ENCODE measurements at places on chromosomes 12 and 14.
A peak's percentile ranks its signal among the peaks of the same experiment; 100 is the strongest.

DNA sequence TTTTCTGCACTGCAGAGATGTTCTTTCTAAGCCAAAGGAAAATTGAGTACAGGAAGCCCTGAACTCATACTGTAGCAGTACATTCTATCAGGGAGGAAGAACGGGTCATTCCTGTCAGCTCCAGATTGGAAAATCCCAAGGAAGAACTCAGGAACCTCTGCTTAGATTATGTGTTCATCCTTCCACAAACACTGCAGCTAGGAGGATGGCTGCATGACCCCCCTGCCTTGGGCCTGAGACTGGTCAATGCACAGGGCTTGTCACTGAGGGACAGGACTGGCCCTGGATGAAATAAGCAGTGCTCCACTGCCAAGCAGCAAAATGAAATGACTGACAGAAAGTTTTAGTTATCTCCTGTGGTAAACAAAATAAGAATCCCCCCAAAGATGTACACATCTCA is 1406.8 kb upstream of the TMEM132C start:
- no peaks in the 10 kb centered on the region for H3K36me3 ChIP-seq
- peaks cover 11% of the 10 kb centered on the region for H3K27me3 ChIP-seq
- H3K27ac ChIP-seq = no peak overlapping the region

DNA sequence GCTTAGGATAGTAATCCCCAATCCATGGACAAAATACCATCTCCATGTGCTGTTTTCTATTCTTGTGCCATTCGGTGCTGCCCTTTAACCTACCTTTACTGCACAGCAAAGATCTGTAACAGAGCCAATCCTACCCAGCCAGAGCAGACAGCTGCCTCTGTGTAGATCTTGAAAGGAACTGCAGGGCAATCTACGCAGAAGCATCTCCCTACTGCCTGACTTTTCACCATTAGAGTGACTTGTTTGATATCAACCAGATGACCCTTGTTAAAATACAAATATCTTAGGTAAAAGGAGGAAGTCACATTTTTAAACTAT is 33.9 kb upstream of the PPM1A start:
- no peaks in the 10 kb centered on the region for H3K4me1 ChIP-seq
- DNase-seq = no peak
- H3K27ac ChIP-seq = no peak overlapping the region

- H3K27me3 ChIP-seq = no peaks in the 10 kb centered on the region
- H3K4me3 ChIP-seq = no peak overlapping the region
- no peaks in the 10 kb centered on the region for H3K4me1 ChIP-seq
- DNase-seq = no peak
- no peak overlapping the region for H3K27ac ChIP-seq
Measured at GRCh38 chr12:74791365-74791764, 253.7 kb downstream of the ATXN7L3B start.

DNA sequence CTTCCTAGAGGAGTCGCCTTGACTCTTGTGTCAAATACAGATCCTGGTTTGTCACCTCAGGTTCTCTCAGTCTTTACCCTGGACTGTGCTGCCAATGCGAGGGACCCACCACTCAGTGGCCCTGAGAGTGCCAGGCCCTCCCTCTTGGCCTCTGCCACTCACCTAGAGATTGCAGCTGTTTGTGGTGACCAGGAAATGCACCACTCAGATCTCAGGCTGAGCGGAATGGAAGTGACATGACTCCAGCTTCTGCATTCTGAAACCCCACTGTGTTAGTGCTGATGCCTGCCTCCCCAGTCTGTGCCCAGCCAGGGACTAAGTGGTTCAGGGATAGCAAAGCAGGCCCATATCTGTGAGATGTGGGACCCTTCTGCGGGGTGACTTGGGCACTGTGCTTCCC is 27.8 kb upstream of the NEDD1 start:
- no peak overlapping the region for H3K27ac ChIP-seq
- H3K27me3 ChIP-seq = peaks cover 40% of the 10 kb centered on the region
- DNase-seq = no peak
- H3K4me3 ChIP-seq = no peak overlapping the region
- no peaks in the 10 kb centered on the region for H3K36me3 ChIP-seq
- no peaks in the 10 kb centered on the region for H3K4me1 ChIP-seq

DNA sequence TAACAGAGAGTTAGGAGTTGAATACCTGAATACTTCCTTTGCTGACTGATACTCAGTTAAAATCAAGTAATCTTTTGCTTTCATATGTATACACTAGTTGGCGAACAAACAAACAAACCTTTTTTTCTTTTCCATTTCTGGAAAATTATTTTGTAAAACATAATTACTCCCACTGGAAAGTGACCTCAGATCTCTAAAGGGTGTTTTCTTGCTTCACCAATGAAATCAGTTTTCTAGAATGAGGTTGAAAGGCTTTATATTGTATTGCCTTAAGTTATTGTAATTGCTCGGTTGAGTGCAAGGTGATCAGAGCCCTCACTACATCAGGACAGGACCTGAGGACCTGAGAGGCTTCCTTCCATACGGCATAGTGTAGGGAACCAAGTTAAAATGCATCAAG is at the start of gene OR4K1:
Gene OR4K1 (plus strand): TSS at position 301 of the 400 bp plus-strand sequence. CDS start 4,750 bp downstream, outside the sequence.
- no peak for DNase-seq
- H3K4me1 ChIP-seq = no peaks in the 10 kb centered on the region
- H3K36me3 ChIP-seq = no peaks in the 10 kb centered on the region

DNA sequence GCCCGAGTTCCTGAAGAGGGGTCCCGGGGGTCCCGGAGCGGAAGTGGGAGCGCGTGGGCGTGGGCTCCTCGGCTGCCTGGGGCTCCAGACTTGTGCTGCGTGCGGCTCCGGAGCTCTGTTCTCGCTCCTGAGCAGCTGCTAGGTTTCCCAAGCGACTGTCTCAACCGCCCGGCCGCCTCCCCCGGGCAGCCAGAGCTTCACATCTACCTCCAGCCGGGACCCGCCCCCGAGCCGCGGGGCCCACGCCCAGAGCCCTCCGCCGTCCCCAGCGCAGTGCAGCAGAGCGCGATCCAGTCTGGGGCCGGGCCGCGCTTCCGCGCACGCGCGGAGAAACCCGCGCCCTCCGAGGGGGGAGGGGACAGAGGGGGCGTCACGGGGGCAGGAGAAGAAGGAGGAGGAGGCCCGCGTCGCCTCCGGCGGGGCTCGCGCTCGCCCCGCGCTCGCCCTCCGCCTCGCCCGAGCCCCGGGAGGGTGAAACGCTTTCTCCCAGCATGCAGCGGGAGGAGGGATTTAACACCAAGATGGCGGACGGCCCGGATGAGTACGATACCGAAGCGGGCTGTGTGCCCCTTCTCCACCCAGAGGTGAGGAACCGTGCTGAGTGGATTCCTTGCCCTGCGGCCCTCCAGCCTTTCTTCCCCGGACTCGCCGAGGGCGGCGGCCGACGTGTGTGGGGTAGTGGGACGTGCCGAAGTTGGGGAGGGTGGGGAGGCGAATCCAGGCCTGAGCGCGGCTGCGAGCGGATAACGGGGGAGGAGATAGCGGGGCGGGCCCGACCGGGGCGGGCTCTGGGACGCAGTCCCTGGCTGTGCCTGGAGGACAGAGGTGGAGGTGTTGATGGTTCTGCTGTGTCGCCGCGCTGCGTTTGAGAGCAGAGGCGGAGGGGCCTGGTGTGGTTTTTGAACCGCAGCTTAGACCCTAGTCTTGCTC is at the start of gene ZDHHC17:
Gene ZDHHC17 (plus strand): TSS at position 370 of the 930 bp plus-strand sequence. CDS start 122 bp downstream, at position 492.
- H3K27me3 ChIP-seq = no peaks in the 10 kb centered on the region
- DNase-seq = peak; percentile 78
- peak within 1 kb of the TSS; percentile 83 for H3K27ac ChIP-seq
- peak within 1 kb of the TSS; percentile 88 for H3K4me3 ChIP-seq
- peaks cover 8% of the 10 kb centered on the region for H3K4me1 ChIP-seq
- H3K36me3 ChIP-seq = no peaks in the 10 kb centered on the region

DNA sequence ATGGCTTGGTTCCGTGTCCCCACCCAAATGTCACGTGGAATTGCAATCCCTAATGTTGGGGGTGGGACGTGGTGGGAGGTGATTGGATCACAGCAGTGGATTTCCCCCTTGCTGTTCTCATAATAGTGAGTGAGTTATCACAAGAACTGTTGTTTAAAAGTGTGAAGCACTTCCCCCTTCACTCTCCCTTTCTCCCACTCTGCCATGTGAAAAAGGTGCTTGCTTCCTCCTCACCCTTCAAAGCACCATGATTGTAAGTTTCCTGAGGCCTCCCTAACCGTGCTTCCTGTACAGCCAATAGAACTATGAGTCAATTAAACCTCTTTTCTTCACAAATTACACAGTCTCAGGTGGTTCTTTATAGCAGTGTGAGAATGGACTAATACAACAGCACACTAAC is 5.3 kb upstream of the CEP128 start:
- H3K27ac ChIP-seq = no peak overlapping the region
- H3K27me3 ChIP-seq = no peaks in the 10 kb centered on the region
- no peaks in the 10 kb centered on the region for H3K36me3 ChIP-seq
- peaks cover 20% of the 10 kb centered on the region for H3K4me1 ChIP-seq
- H3K4me3 ChIP-seq = no peak overlapping the region

- DNase-seq = no peak
- peaks cover 25% of the 10 kb centered on the region for H3K4me1 ChIP-seq
- no peaks in the 10 kb centered on the region for H3K27me3 ChIP-seq
- H3K4me3 ChIP-seq = no peak overlapping the region
- H3K36me3 ChIP-seq = peaks cover 23% of the 10 kb centered on the region
Measured at GRCh38 chr12:109902891-109903418, 2.9 kb downstream of the TCHP start.
